Left cardiac atrium (tissue), 4 donors: ENCODE measurements at places on chromosomes 4 and X. TPM values are rescaled to one million over a fixed set of nuclear protein-coding genes. Genes with fewer than 3 reads are reported as not detected.

DNA sequence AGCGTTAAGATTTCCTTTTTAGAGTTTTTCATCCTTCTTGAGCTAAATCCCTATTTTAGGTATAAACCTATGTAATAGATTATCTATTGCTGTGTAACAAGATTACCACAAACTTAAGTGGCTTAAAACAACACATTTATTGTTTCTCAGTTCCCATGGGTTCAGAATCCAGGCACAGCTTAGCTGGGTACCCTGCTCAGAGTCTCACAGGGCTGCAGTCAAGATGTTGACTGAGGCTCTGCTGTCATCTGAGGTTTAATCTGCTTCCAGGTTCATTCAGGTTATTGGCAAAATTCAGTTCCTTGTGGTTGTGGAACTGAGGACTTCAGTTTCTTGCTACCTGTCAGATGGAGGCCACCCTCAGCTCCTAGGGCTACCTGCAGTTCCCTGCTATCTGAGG, 60.9 kb downstream of the GK start:
- DNase-seq, result no peak

Gene N4BP2
- total RNA-seq, result 4.7 TPM

- no peak for DNase-seq
Measured at GRCh38 chr4:146311238-146311970, 97.1 kb downstream of the REELD1 start.

DNA sequence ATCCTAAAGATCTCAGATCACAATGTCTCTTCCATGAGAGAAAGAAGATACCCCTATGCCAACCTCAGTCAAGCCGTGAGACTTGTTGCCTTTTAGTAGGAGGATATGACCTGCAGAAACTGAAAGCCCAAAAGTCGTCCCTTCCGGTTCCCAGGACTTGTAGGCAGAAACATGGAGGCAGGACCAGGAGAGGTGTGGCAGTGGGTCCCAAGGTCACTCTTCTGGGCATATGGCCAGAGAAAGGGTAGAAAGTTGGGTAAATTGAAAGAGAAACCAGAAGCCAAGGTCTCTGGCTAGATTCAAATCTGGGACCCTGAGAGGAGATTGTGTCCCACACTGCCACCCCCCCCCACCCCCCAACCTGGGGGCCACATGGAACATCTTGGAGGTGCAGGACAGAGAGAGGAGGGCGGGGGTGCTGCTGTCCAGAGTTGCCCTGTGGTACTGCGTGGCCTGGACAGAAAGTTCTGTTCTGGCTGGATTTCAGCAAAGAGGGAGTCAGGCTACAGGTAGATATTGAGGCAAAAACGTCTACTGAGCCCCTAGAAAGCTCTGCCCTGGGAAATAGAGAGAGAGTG, 55.4 kb downstream of the DDX3X start:
- no peak for DNase-seq

GRCh38 chr4:22071749-22072148, 123.2 kb upstream of the KCNIP4 start:
- no peak for DNase-seq

Gene FANCB
- 0.82 TPM for total RNA-seq

GRCh38 chr4:29711226-29711625, 1008.9 kb upstream of the PCDH7 start:
- no peak for DNase-seq

DNA sequence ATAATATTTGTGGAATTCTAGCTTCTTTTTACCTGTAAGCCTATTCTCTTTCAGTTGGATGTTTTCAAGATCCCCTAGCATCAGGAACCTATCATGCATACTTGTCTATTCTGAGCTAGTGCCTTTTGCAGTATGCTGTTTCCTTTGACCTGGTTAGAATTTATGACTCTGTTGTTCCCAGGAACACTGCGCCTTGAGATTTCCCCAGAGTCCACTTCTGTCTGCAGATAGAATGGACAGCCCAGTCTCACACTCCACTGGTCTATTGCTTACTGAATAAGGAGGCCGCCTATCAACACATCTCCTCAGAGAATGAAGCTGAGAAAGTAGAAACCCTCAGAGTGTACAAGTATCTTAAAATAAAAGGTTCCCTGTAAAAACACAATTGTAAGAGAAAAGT, 465.1 kb upstream of the GALNTL6 start:
- DNase-seq, result no peak

Gene HOPX
- total RNA-seq, result 17.1 TPM

DNA sequence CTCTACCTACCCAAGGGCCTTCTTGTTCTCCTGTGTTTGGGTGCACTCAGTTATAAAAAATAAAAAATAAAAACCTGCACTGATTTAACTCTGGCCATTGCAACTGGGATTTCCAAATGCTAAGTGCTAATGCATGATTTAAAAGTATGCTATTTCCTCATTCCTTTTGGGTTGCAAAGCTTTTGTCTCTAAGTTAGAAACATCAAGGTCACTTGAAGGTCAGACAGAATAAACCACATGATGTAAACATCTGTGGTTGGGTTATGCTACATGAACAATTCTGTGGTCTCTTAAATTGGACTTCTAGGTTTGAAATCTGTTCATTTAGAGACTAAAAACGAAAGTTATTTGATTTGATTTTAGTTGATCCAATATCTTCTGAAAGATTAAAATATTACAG, 1547.4 kb upstream of the TENM3 start:
- no peak for DNase-seq

GRCh38 chr4:163755013-163755412, 260.5 kb downstream of the TMA16 start:
- DNase-seq, result no peak

DNA sequence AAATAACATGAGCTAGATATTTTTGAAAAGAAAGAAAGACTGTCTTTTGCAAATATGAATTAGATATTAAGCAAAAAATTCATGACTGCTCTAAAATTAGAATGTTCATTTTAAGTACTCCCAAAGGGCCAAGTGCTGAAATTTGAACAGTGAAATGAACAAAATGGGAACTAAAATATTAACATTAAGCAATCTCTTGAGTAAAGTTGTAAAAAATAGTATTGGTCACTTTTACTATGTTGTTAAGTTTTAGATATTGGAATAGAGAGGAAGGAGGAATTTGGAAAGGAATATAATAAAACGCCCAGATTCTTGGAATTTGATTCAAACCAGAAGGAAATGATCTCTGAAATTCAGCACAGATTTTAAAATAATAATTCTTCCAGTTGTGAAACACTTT, 125.9 kb upstream of the ANK2 start:
- no peak for DNase-seq
